Kidney epithelial cell (primary cell): ENCODE measurements at places on chromosomes 4 and X. TPM values are rescaled to one million over a fixed set of nuclear protein-coding genes. Genes with fewer than 3 reads are reported as not detected.

The AIFM1 gene
- 26.1 and 27.2 TPM in 2 replicates for total RNA-seq

The UGT2A1 gene
- total RNA-seq, result not detected in 2 replicates

The HHIP gene
- total RNA-seq, result 0.27 and 0.54 TPM in 2 replicates

The ZCCHC18 gene
- 1.4 and 1.5 TPM in 2 replicates for total RNA-seq

The XK gene
- total RNA-seq, result 0.34 and 1.1 TPM in 2 replicates

The CPZ gene
- total RNA-seq, result 0.67 and 0.75 TPM in 2 replicates

The DCAF12L1 gene
- 2.1 and 2.9 TPM in 2 replicates for total RNA-seq

The TLL1 gene
- total RNA-seq, result 2.9 and 7.9 TPM in 2 replicates

The PAPSS1 gene
- total RNA-seq, result 44.7 and 60.3 TPM in 2 replicates

The XAGE2 gene
- not detected in 2 replicates for total RNA-seq

The GAGE2A gene
- not detected in 2 replicates for total RNA-seq
